A172 (cell line): ENCODE measurements at places on chromosomes 5 and 9.

- peak; percentile 71 for DNase-seq
Measured at GRCh38 chr5:98927242-98927988, 1.4 kb downstream of the CHD1 start.

DNA sequence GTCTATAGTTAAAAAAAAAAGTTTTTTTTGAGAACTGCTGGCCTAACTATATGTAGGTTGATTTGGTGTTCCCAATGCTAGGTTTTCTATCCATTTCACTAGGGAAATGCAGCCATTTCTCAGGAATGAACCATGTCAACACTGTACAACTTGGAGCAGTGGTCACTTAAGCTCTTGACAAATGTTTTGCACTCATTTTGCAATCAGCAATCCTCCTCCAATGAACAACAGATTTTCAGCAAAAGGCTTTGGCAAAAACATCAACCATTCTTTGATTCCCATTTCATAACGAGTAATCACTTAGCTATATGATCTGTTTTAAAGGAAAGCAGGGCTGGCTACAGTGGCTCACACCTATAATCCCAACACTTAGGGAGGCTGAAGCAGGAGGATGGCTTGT, 17.9 kb downstream of the STRBP start:
- no peak for DNase-seq

DNA sequence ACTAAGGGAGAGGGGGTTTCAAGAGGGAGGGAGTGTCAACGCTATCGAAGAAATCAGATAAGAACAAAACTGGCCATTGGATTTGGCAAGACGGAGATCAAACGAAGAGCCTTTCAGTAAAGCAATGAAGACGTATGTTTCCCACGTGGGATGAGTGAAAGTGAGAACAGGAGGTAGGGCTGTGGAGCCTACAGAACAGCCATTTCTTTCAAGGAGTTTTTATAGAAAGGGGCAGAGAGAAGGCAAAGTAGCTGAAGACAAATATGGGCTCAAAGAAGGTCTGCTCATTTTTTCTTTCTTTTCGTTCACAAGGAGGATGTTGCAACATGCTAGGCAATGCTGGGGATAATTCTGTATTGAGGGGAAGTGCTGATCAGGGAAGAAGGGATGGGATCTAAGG, 98.3 kb downstream of the SUSD1 start:
- no peak for DNase-seq

GRCh38 chr9:121718501-121718900, 67.1 kb downstream of the DAB2IP start:
- DNase-seq = no peak

GRCh38 chr5:154078272-154078671, 39.5 kb downstream of the MFAP3 start:
- DNase-seq = no peak

DNA sequence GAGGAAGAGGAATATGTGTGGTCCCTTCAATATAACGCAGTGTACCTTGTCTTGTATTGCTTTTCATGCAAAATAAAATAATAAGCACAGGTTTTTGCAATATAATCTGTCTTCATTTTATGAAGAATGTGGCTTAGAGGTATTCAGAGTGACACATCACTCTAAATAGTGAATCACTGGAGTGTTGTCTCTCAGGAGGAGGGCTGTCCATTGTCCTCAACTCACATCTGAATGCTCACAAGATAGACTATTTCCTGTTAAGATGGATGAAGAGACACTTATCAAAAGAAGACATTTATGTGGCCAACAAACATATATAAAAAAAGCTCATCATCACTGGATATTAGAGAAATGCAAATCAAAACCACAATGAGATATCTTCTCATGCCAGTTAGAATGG, 1147.5 kb upstream of the C9orf72 start:
- peak; percentile 3 for DNase-seq

DNA sequence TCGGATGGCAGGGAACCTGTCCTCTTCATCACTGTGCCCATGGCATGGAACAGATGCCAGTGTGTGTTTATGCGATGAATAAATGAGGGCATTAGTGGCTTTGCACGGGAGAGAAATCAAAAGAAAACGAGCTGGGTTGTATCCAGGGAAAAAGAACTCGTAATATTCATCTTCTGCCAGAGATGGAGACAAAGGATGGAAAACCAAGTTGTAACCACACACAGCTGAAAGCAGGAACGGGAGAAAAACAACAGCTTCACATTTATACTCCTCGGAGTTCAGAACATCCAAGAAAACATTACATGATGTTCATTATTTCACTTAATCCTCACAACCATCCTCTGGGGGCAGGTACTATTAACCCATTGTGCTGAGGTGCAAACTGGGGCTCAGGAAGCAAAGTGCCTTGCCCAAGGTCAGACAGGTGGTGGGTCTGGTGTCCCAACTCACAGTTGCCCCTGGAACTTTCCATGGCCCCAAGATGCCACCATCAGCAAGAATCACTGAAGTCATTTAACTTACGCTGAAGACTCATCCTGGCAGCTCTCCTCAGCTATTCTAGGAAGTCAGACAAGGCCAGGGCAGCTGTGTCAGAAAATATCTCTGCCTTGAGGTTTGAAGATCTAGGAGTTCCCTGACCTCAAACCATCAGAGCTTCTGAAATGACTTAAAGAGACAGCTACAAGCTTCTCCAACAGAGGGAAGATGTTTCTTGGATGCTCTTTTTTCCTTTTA, 250.4 kb downstream of the NSG2 start:
- DNase-seq = no peak

GRCh38 chr5:126888175-126888574, 111.2 kb downstream of the LMNB1 start:
- DNase-seq = no peak

GRCh38 chr9:77063645-77064285, 44.3 kb downstream of the FOXB2 start:
- DNase-seq = peak; percentile 94

- no peak for DNase-seq
Measured at GRCh38 chr5:131532031-131532640, 102.9 kb downstream of the RAPGEF6 start.

DNA sequence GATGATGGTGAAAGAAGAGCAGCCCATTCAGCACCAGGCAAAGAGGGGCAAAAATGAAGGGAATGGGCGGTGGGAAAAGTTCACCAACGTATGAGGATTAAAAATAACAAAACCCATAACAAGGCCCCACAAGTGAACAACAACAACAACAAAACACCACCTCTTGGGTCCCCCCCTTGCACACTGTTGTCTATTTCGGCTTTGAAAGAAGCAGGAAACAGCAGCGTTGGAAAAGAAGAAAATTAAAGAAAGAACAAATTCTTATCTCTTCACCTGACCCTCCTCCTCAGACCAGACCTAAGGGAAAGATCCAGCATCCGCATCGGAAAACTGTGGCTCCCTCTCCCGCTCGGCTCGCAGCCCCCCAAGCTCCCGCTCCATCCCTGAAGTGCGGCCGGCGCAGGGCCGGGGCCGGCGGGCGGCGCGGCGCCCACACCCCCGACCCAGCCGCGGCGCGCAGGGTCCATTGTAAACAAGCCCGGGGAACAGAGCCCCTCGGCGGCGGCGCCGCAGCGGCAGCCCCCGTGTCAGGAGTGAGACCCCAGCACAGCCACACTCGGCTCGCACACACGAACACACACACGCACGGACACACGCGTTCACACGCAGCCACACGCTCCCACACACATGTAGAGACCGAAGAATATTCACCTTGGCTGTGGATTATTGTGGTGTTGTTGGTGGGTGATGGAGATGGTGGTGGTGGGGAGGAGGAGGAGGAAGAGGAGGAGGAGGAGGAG, 535 bp downstream of the RFX3 start:
- DNase-seq = no peak

DNA sequence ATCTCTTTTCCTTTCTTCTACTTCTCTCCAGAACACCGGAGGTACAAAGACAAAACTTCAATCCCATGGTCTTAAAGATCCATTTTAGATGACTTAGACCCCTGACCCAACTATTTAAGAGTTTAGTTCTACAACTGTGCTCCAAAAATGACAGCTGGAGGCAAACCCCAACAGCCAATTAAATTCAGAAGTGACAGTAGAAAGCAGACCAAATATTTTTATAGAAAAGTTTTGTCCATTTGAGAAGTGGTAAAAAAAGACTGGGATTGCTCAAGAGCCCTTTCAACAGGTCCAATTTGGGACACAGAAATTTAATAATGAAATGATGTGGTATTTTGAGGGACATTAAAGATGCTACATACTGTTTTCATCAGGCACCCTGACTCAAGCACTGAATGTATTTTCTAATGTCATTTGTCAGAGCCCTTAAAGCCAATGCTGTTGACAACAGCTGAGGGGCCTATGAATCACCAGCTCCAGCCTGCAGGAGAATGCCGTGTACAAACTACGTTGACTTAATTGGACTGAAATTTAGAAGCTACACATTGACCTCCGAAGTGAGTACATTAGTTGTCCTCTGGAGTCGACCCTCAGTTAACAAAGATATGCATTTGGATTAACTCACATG, 147.5 kb upstream of the PIK3R1 start:
- DNase-seq = no peak

GRCh38 chr9:89722712-89723111, 117.9 kb downstream of the GADD45G start:
- DNase-seq = no peak

DNA sequence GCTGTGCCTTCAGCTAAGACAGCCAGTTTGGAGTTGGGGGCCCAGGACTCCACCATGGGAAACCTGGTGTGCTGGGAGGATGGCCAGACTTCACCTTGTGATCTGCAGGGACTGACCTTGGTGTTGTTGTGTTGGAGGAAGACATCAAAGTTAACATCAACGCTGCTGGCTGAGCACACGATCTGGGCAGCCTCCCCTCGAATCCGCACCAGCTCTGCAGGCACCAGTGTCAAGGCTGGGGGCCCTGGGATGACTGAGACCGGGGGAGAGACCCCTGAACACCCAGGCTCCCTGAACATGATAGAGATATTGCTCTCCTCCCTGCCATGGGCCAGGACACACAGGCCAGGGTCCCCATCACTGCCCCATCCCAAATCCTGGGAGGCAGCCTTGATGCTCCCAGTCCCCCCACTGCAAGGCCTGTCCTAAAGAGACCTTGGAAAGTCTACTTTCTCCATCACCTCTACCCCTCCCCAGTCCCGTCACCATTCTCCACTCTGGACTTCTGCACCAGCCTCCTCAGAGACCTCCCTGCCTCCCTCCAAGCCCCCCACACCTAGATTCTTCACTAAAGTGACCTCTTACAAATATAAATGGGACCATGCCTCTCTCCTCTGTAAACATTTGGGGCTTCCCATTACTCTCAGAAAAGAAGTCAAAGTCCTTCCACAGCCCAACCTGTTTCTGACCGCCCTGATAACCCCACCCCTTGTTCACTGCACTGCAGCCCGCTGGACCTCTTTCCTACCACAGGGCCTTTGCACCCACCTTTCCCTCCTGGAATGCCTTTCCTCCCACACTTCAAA, 8.2 kb downstream of the CSF1R start:
- no peak for DNase-seq

DNA sequence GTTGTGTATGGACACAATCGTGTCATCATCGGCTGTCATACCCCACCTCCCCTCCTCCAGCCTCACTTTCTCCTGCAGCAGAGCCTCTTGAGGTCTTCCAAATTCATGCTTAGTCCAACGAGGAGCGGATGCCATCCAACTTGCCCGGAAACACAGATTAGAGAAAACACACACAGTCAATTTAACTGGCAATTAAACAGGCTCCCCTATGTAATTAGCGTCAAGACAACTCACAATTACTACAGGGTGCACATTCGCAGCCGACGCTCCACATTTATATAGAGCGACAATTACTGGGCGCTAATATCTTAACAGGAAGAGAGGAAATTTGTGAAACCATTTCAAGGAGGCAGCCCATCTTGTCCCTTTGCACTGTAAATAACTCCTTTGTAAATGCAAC, 86.0 kb upstream of the ZNF618 start:
- DNase-seq = no peak
